Activated T-cell treated with anti-CD3 and anti-CD28 coated beads, Interleukin-2, amount 50 U/mL, for 72 hours (primary cell): ENCODE measurements at places on chromosomes 3 and 15.

- no peaks in the 10 kb centered on the region for H3K36me3 ChIP-seq
- H3K4me3 ChIP-seq, result no peak overlapping the region
- no peak for DNase-seq
- H3K27me3 ChIP-seq, result no peaks in the 10 kb centered on the region
These were observed 24.5 kb downstream of the CYFIP1 start for GRCh38 chr15:22955544-22956119.

- H3K4me3 ChIP-seq, result no peak overlapping the region
- peaks cover 28% of the 10 kb centered on the region for H3K4me1 ChIP-seq
- peaks cover 40% of the 10 kb centered on the region for H3K36me3 ChIP-seq
- DNase-seq, result no peak
These were observed 23.9 kb downstream of the SEC22C start for GRCh38 chr3:42557854-42558253.

DNA sequence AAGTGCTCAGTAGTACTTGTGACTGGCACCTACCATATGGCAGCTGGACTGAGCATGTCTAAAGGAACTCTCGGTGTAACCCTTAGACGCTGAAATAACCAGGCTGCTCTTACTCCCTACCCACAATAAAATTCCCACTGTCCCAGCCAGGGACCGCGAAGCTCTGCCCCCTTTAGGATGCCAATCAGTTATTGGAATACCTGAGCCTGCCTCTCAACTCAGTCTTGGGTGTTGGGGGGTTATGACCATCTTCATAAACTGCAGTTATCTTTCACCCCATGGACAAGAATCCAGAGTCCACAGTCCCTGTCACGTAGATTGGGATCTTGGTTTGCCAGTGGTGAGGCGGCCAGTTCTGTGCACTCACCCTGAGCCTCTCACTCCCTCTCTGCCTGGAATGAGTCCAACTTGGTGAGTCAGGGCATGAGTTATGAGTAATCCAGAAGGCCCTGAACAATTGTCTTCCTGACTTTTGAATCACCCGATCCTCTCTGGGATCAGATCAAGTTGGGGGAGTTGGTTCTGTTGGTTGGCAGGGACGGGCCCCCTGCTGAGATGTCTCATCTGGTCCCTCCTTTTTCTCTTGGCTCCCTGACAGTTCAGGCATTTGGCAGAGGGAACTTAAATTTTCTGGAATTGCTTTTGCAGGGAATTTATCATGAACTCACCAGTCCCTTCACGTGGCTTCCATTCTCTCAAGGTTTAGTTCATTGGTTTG lies 120.1 kb upstream of the UBE2E1 start:
- H3K36me3 ChIP-seq, result no peaks in the 10 kb centered on the region
- H3K4me1 ChIP-seq, result no peaks in the 10 kb centered on the region
- H3K27me3 ChIP-seq, result no peaks in the 10 kb centered on the region
- no peak overlapping the region for H3K27ac ChIP-seq

GRCh38 chr3:154801729-154802128 lies 278.4 kb upstream of the MME start:
- no peaks in the 10 kb centered on the region for H3K4me1 ChIP-seq
- no peak overlapping the region for H3K4me3 ChIP-seq
- no peaks in the 10 kb centered on the region for H3K27me3 ChIP-seq
- no peaks in the 10 kb centered on the region for H3K36me3 ChIP-seq
- no peak overlapping the region for H3K27ac ChIP-seq
- no peak for DNase-seq
